ENCODE measurements at places on chromosomes 7 and 10. TPM values are rescaled to one million over a fixed set of nuclear protein-coding genes. Genes with fewer than 3 reads are reported as not detected.

Gene CPN1
- total RNA-seq = not detected

Gene ZPBP
- total RNA-seq = not detected

Gene LRRC4
- 14.7 TPM for total RNA-seq

Gene PIP
- not detected for total RNA-seq

Measured in sciatic nerve (tissue), 2 donors.